ENCODE measurements at places on chromosomes 5 and 9.

GRCh38 chr9:2469681-2470221 is 151.8 kb upstream of the VLDLR start:
- DNase-seq = no peak

DNA sequence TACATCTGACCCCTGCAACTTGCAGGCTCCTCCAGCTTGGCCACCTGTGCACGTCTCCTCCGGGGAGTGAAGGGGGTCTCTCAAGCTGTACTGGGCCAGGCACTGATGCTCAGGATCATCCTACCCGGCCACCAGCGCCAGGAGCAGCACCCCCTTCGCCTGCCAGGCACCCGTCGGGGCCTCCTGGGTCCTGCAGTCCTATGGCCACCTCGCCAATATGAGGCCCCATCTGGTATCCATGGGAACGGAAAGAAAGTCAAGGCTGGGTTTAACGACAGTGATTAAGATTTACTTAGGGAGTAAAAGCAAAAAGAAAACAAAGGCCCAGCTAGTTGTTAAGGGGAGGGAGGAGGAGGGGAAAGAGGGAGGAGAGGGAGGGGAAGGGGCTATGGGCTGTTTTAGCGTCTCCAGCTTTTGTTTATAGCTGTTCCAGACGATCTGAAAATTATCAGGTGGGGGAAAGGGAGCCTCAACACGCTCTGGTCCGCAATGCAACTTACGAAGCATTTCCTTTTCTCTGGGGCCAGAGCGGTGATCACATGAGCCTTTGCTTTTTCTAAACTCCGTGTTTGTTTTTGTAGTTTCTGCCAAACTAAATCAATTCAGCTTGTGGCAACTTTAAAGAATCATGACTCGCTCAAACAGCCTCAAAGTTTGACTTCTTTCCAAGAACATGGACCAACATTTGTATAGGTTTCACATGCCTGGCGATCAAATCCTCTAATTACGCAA is 132.4 kb downstream of the ROR2 start:
- DNase-seq = peak; percentile 34

- DNase-seq = no peak
Observed at GRCh38 chr9:114799441-114799840, 6.4 kb downstream of the TNFSF15 start.

DNA sequence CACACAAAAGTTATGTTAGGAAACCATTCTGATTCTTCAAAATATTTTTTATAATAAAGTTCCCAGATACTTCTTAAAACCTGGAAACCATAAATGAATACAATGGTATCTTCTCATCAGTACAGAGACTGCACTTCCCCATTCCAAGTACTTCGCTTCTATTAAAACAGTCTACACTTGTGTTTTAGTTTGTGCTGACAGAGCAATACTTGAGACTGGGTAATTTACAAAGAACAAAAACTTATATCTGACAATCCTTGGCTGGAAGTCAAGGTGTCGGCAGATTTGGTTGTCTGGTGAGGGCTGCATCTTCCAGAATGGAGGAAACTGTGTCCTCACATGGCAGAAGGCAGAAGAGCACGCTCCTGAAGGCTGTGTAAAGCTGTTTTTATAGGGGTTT is 70.1 kb downstream of the RFX3 start:
- DNase-seq = no peak

DNA sequence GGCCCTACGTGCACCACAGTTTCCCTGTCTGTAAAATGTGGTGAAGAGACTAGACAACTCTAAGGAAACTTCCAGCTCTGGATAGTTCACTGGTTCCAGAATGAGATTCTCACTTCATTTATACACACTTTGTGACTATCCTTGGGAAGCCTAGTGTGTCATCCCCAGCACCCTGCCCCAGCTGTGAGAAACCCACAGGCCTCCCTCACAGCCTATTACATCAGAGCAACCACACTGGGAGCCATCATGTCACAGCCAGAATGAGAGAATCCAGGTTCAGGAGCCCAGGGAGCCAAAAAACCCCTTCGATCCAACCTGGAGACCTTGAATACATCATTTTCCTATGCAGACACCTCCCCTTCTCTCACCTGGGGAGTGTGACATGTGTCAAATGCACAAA is 21.0 kb upstream of the HAND1 start:
- no peak for DNase-seq

DNA sequence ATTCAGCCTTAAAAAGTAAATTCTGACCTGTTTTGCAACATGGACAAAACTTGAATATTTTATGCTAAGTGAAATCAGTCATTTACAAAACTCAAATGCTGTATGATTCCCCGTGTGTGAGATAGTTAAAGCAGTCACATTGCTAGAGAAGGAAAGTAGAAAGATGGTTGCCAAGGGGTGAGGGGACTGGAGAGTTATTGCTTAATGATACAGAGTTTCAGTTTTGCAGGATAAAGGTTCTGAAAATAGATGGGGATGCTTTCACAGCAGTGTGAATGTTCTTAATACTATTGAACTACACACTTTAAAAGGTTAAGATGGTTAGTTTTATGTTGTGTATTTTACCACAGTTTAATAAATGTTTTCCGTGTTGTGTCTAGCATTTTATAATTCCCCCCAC is 51.2 kb downstream of the SGCD start:
- DNase-seq = no peak

DNA sequence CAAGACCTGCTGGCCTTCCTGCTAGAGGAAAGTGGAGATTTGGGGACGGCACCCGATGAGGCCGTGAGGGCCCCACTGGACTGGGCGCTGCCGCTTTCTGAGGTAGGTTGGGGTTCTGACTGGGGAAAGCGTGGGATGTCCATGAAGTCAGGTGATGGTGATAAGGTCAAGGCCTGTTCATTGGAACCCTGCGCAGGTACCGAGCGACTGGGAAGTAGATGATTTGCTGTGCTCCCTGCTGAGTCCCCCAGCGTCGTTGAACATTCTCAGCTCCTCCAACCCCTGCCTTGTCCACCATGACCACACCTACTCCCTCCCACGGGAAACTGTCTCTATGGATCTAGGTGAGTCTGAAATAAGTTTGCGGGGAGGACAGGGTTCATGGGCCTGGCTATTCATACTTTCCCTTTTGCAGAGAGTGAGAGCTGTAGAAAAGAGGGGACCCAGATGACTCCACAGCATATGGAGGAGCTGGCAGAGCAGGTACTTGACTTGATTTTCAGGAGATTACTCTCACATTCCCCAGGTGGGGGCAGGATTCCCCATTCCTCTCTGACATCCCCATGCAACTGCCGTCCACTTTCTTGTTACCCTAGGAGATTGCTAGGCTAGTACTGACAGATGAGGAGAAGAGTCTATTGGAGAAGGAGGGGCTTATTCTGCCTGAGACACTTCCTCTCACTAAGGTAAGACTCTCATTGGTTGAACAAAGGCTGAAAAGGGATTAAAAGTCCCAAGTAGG is 505 bp downstream of the CREB3 start:
- DNase-seq = no peak

GRCh38 chr5:79047199-79047598 is 22.3 kb downstream of the DMGDH start:
- no peak for DNase-seq
